ENCODE measurements at places on chromosomes 11 and 22.

DNA sequence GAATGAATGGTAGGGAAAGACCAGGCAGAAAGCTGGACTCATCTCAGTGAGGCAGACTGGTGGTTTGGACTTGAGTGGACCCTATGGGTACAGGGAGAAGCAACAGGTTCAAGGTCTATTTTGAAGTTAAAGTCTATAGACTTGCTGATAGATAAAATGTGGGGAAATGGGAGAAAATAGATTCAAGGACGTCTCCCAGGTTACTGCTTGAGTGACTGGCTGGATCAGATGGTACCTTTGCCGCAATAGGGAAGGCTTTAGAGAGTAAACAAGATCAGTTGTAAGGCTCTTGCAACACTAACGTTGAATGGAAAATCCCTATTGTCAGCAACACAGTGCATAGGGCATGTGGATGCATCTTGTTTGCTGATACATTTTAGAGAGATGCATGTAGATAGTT is 27.4 kb downstream of the SEZ6L start:
- no peak for DNase-seq

GRCh38 chr11:69703768-69704507 is at the start of gene FGF19:
Gene FGF19, minus strand, starts transcription at chr11:69704022. Its CDS starts 146 bp downstream, at chr11:69703876.
- DNase-seq: no peak

GRCh38 chr11:10898003-10898762 is 40.3 kb upstream of the ZBED5 start:
- no peak for DNase-seq

DNA sequence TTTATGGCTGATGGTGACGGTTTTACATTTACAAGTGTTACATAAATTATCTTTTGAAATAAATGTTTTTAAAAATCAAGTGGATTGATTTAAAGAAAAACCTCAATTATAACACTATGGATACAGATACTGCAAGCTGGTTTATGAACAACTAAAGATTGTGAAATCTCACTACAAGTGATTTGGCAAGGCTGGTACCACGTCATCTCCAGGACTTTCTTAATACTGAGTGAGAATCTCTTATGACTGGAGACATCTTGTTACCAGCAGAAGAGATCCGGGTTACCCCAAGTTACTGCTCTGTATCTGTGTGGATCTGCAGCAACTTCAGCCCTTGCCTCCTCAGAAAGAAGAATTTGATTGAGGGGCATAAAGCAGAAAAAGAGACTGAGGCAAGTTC is 452.9 kb downstream of the MN1 start:
- no peak for DNase-seq

- no peak for DNase-seq
Measured at GRCh38 chr11:17256512-17256911, 20.0 kb upstream of the NUCB2 start.

- DNase-seq: no peak
Measured at GRCh38 chr11:132718711-132719671, 813.3 kb downstream of the OPCML start.

- DNase-seq: no peak
Measured at GRCh38 chr11:78549624-78550409, 24.8 kb downstream of the NARS2 start.

Measured in BE2C (cell line).